NCI-H2107 (cell line): ENCODE measurements at places on chromosomes 12 and 14.

- no peak for DNase-seq
Observed at GRCh38 chr12:52965337-52965731, 16.4 kb downstream of the KRT18 start.

DNA sequence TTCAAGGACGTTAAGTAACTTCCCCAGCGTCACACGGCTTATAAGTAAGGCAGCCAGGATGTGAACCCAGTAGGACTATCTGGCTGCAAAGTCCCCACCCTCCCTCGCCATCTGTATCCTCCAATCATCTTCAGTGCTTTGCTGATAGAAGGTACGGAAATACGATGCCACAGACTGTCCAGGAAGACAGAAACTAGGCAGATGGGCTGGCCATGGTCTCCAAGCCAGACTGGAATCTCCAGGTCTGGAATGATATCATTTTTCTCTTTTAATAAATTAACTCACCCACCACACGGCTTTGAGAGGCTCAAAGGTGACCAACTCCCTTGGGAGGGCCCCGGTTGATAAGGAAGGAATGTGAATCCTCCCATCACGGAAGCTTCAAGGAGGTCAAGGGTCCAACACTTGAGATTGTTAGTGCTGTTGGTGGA is 16.3 kb upstream of the BDKRB1 start:
- DNase-seq, result no peak

- no peak for DNase-seq
Observed at GRCh38 chr12:70120970-70121369, 122.3 kb upstream of the CNOT2 start.

DNA sequence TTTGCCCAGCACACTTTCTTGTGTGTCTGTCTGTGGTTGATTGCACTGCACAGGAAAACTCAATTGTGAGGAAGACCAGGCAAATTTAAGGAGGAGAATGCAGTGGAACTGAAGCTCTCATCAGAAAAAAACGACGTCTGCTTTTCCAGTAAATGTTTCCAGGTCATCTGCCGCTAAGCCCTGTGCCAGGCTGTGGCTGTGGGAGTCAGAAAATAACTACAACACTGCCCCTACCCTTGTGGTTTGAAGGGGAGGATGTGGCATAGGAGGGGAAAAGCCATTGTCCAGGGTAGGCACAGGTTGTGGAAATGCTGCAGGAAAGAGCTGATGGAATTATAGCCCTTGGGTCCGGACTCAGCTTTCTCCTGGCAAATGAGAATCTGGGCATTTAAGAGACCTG is 259.7 kb upstream of the TMEM132C start:
- DNase-seq, result no peak

- DNase-seq, result no peak
Observed at GRCh38 chr12:76866726-76867125, 12.1 kb downstream of the CSRP2 start.

GRCh38 chr14:60188115-60188514 is 22.9 kb upstream of the DHRS7 start:
- no peak for DNase-seq
